ENCODE measurements at places on chromosomes 7 and 10.

DNA sequence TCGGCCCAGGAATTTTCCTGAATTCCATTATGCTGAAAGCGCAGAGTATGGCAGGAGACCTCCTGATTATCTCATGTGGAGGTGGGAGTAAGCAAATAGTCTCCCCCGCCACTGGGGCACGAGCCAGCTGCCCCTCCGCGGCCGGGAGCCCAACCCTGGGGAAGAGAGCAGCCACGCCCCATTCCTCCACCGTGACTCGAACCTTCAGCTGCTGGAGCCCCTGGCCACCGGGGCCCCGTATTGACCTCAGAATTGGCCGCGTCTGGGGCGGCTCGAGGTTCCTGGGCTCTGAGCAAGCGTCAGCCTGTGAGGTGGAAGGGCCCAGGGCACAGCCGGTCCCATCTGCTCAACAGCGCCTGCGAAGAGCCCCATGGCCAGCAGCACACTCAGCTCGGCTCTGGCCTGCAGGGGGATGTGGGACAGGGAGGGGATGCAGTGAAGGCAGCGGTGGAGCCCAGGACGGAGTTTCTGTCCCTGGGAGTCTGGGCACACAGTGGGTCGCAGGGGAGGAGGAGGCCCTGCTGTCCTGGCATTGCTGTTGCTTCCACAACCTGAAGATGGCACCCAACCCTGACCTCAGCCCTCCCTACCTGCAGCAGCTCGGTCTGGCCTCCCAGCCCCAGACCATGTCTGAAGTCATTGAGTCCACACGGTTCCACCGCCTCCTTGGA, 97.8 kb downstream of the CHST15 start:
- peak; percentile 56 for DNase-seq

DNA sequence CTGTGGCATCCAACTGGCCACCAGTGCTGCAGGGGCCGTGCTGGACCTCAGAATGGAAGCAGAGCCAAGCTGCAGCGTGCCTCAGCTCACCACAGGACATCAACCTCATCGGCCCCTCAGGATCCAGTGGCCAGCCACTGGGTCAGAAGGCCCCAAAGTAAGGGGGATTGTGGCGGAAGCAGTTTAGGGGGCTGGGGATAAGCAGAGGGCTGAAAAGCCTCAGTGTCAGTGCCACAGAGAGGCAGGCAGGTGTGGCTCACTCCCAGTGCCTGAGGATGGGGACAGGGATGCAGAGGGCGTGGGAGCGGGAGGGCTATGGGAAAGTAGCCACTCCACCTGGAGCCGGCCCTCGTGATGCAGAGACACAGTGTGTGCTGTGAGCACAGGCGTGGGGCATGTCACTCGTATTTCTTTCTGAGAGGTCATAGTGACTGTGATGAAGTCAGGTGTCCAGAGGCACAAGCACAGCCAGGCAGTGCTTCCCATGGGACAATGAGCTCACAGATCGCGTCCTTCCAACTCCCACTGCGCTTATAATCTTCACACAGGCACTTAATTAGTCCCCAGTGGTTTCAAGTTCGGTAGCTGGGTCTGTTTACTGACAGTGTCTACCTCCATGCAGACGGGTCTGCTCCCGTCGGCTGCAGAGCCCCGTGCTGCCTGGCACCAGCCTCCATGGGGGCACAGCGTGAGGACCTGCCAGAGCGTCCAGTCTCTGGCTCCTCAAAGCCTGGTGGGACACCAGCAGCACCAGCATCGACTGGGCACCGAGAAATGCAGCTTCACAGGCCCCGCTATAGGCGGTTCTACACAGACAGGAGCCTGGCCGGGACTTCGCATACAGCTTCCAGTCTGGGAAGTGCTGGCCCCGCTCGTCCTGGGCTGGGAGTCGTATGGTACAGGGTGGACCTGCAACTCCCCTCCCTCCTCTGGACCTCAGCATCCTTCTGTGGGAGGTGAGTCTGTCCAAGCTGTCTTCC, 42.9 kb upstream of the CNPY1 start:
- no peak for DNase-seq

DNA sequence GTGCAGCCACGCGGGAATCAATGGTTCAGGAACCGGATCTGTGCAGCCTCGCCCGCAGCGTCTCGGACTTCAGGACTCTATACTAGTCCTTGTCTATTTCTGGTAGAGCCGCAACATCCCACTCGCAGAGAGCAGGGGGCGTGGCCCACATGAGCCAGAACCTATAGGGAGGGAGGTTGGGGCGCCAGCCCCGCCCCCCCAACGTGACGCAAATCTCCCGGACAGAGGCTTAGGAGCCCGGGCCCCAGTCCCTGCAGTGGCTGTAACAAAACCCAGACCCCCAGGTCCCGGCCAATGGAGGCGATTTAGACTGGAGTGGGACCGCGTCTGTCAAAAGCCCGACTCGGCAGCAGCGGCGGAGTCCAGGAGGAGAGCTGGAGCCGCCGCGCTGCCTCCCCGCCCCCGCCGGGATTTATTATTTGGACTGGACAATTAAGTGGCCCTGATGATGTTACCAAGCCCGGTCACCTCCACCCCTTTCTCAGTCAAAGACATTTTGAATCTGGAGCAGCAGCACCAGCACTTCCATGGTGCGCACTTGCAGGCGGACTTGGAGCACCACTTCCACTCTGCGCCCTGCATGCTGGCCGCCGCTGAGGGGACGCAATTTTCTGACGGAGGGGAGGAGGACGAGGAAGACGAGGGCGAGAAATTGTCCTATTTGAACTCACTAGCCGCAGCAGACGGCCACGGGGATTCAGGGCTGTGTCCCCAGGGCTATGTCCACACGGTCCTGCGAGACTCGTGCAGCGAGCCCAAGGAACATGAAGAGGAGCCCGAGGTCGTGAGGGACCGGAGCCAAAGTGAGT, at the start of gene NKX2-3:
Gene NKX2-3, plus strand, starts transcription at position 256 of the 809 bp plus-strand sequence. Its CDS starts 190 bp downstream, at position 446.
- no peak for DNase-seq

DNA sequence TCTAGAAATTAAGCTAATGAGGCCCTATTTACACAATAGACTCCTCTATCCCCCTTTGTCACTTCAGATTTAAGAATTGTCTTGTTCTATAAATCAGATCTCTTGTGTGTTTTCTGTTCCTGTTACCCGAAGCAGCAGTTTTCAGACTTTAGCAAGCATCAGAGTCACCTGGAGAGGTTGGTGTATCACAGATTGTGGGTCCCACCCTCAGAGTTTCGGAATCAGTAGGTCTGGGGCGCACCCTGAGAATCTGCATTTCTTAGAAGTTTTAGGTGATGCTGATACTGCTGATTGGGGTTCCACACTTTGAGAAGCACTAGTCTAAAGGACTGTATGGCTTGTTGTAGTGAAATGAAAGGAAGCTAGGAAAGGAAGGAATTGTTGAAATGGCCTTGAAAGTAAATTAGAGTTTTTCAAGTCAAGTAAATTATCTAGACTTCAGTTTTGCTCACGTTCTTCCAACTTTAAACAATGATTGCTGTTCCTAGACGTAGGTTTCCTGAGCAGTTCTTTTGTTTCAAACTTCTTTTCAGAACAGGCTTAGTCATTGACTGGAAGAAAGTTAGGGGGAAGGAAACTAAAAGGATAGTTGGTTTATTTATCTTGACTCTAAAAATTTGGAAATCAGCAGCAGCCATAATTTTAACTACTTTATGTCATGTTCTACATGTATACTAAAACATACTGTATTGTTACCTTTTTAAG, 15.7 kb downstream of the BPGM start:
- no peak for DNase-seq

DNA sequence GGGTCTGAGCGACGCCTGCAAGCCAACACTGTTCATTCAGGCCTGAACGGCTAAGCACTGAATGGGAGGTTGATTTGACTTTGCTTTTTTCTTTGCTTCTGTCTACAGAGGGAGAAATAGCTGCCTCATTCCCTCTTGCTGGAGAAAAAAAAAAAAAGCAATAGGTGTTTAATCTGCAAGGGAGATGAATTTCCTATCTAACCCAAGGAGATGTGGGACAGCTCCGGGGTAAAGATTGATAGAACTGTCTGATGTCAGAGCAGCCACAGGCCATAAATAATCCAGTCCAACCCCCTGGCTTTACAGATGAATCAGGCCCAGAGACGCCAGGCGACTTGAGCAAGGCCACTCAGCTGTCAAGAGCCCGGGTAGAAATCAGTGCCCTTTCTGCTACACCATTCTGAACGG, 168.0 kb downstream of the ARHGAP12 start:
- DNase-seq, result no peak

GRCh38 chr10:114544045-114544659, 113.9 kb downstream of the ABLIM1 start:
- no peak for DNase-seq

- no peak for DNase-seq
These were observed 55.0 kb upstream of the CXCL12 start for GRCh38 chr10:44439958-44440244.

DNA sequence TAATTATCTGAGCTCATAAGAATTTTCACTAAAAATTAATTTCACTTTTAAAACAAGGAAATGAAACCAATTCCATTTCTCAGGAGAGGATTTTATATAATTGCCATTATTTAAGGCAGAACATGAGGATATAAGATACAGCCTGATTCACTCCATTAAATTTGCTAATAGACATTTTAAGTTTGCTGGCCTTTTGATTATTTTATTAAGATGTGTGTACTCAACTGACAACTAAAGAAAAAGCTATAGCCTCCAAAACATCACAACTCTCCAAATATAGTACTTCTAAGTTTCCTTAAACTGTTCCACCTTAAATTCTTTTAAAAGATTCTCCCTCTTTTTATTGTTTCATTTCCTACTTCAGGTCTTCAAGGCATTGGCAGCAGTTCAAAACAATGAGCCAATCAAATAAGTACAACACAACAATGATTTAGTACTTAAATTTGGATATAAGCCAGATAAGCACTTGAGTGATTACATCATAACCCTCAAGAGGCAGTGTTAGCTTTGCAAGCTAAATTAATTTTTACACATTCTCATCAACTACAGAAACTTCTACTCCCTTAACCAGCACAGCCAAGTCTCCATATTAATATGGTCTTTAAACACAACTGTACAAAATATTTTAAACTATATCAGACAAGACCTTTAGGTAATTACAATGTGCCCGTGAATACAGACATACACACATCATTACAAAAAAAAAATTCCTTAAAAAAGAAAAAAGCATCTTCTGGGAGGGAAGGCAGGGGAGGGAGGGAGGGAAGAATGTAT, 121.8 kb downstream of the KMT2C start:
- no peak for DNase-seq

DNA sequence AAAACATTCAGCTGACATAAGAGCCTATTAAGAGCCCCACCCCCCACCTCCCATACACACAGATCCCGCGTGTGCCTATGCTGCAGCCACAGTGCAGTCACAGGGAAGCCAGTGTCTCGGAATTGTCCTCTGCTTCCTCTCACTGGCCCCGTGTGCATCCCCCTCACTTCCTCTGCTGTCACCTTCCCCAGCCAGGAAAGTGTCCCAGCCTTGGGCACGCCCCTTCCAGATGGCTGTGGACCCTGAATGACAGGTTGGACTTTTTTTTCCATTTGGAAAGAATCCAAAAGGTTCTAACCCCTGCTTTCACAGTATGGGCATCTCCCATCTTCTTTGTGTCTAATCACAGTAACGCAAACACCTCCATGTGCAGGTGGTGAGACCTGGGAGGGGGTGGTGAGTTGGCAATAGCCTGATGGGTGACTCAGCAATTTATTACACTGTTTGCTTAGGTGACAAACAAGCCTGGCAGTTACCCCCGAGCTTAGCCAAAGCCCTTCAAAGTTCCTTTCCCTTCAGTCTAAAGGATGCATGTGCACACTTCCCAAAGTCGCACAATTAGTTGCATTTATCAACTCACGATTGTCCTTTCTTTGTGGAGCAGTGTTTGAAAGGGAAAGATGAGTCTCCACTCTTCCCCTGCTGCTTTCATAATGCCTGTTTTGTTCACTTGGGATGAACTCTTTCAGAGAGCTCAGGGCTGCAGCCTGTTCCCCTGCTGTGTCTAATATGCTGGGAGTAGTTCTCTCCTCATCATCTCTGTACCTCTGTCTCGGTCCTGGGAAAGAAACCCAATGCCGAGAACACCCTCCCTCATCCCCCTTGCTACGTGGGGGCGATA, 67.5 kb upstream of the EFCAB10 start:
- no peak for DNase-seq

- no peak for DNase-seq
These were observed 37.1 kb upstream of the AGBL3 start for GRCh38 chr7:134949171-134949570.

- DNase-seq, result no peak
These were observed 90.5 kb upstream of the SVIL start for GRCh38 chr10:29725133-29725720.

GRCh38 chr7:91835826-91836368, 44.6 kb downstream of the MTERF1 start:
- no peak for DNase-seq

DNA sequence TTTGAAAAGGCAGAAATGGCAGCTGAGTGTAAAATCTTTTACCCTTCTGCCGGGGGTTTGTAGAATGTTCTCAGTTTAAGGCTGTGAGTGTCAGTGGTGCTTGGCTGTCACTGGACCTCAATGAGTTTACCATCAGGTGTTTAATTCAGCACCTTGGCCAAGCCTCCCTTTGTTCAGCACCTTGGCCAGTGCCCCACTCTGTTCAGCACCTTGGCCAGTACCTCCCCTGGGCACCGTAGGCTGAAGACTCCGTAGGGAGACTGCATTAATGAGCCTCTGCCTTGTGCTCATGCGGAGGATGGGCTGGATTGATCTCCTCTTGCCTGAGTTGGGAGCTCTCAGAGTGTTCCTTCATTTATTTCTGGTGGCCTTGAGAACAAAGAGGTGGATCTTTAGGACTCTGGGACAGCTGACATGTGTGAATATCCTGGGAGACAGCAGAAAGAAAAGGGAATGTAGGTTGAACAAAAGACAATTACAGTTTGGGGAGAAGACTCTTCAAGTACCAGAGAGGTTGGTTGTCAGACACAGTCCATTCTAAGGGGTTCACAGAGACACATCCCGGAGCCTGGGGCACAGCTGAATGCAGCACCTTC, 1.6 kb downstream of the FAM24A start:
- no peak for DNase-seq

- no peak for DNase-seq
These were observed 92.8 kb downstream of the CHN2 start for GRCh38 chr7:29287366-29287765.

Measured in head of caudate nucleus (tissue), 42 donors.